ENCODE measurements at places on chromosomes 1 and 21.
A peak's percentile ranks its signal among the peaks of the same experiment; 100 is the strongest.

GRCh38 chr1:47870946-47871676 is 126.1 kb downstream of the TRABD2B start:
- no peak for DNase-seq

GRCh38 chr1:161440312-161440894 is 64.9 kb upstream of the FCGR2A start:
- DNase-seq = peak; percentile 21

- no peak for DNase-seq
These were observed 24.2 kb upstream of the SYDE2 start for GRCh38 chr1:85224734-85225623.

DNA sequence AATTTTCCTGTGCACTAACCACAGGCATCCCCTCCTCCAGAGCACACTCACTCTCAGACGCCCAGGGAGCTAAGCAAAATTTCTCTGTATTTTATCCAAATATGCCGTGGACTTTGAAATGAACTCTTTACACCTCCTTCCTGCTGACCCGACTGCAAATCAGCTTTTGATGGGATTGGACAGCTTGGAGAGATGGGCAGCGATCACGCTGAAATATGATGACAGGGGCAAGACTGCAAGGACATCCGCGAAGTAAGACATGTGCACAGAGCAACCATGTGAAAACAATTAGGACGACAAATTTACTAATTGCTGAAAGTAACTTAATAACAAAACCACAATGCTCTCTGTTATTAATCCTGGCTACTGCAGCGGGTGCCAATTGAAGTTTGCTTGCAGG is 64.6 kb upstream of the CLDN14 start:
- no peak for DNase-seq

DNA sequence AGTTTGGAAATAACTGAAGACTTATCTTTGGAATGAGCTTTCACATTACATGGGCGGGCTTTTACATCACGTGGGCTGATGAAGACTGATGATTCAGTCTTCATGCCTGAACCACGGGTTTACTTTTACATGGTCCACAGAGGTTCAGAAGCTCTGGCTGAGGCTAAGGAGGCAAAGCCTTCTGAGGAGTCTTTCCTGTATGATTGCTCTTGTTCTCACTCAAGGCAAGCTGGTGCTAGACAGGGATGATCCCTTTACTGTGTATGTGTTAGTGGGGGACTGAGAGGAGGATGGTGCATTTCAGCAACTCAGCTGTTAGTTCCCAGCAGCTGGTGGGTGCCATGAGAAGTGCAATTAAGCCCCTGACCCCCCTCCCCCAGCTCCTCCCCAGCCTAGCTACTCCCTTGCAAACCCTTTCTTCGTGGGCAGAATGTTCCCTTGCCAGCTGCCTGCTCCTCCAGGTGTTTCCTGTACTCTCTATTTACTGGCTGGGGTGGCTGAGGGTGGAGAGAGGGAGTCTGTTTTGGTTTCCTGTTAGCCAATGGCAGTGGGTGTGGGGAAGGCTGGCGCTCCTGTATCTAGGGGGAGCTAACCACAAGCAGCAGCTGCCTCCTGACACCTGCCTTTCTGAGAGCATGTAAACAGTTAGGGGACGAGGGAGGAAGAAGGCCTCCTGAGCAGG is 15.4 kb downstream of the BTG2 start:
- peak; percentile 58 for DNase-seq

Measured in T-helper 1 cell (primary cell).